ENCODE measurements at places on chromosomes 12 and 14. TPM values are rescaled to one million over a fixed set of nuclear protein-coding genes. Genes with fewer than 3 reads are reported as not detected.

Gene NOVA1
- total RNA-seq = 4.7 TPM

Gene SENP1
- 10.6 TPM for total RNA-seq

Gene TMEM132D
- not detected for total RNA-seq

Gene SLCO1B3
- total RNA-seq = 11.1 TPM

Gene ARHGAP9
- total RNA-seq = 0.60 TPM

Gene MTHFD1
- 101 TPM for total RNA-seq

Gene OR11H7
- total RNA-seq = not detected

Gene NPFF
- total RNA-seq = 0.19 TPM

Gene C14orf180
- not detected for total RNA-seq

Gene NPAS3
- total RNA-seq = not detected

Gene LMO3
- not detected for total RNA-seq

Gene TAS2R50
- total RNA-seq = not detected

Gene TPCN1
- total RNA-seq = 16.2 TPM

Gene DDX23
- 74.0 TPM for total RNA-seq

Gene ETFBKMT
- 0.87 TPM for total RNA-seq

Gene TAS2R30
- not detected for total RNA-seq

Gene CCDC38
- 0.09 TPM for total RNA-seq

Gene TMPRSS12
- total RNA-seq = not detected

Gene ADAMTS20
- not detected for total RNA-seq

Gene KITLG
- 15.0 TPM for total RNA-seq

Gene SYCP3
- total RNA-seq = 0.13 TPM

Gene DPY19L2
- total RNA-seq = 1.4 TPM

Gene ANO2
- total RNA-seq = 0.21 TPM

Gene LRP1-AS
- total RNA-seq = not detected

Gene NR4A1
- total RNA-seq = 37.1 TPM

Gene PPP1R1A
- total RNA-seq = 0.14 TPM

Gene LRRK2
- total RNA-seq = 1.5 TPM

Gene MAP3K9
- total RNA-seq = 5.6 TPM

Gene SYNJ2BP
- 8.9 TPM for total RNA-seq

Gene CCNK
- total RNA-seq = 48.2 TPM

Gene PPP1CC
- 150 TPM for total RNA-seq

Gene KLRC3
- total RNA-seq = not detected

Gene CMKLR1
- 0.06 TPM for total RNA-seq

Gene LPAR5
- total RNA-seq = 0.53 TPM

Gene TMEM121
- 3.8 TPM for total RNA-seq

Gene IKBIP
- total RNA-seq = 65.1 TPM

Gene MYF5
- total RNA-seq = not detected

Gene STYK1
- total RNA-seq = 0.17 TPM

Gene CIROP
- total RNA-seq = not detected

Gene OR4M1
- not detected for total RNA-seq

Gene SRRM4
- not detected for total RNA-seq

Gene ATL1
- total RNA-seq = 5.0 TPM

Gene HOXC4
- total RNA-seq = 3.1 TPM

Gene GAS2L3
- total RNA-seq = 7.5 TPM

Gene VDR
- total RNA-seq = 3.5 TPM

Gene CYP46A1
- 0.20 TPM for total RNA-seq

Gene RD3L
- not detected for total RNA-seq

Gene CPNE6
- total RNA-seq = not detected

Gene PRB2
- total RNA-seq = not detected

Gene SIRT4
- 0.71 TPM for total RNA-seq

Gene LRRC43
- not detected for total RNA-seq

Gene AMIGO2
- 69.7 TPM for total RNA-seq
